ENCODE measurements at places on chromosomes 1 and 21.

DNA sequence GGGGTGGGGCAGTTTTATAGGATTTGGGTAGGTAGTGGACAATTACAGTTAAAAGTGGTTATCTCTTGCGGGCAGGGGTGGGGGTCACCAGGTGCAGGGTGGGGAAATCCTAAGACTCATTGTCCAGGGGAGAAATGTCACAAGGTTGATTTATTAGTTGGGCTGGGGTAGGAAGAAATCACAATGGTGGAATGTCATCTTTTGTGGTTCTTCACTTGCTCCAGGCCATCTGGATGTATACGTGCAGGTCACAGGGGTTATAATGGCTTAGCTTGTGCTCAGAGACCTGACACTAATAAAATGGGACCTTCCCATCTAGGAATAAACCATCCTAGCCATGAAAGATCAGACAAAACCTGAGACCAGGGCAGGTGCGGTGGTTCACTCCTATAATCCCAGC, 11.5 kb downstream of the TEX46 start:
- DNase-seq = no peak

DNA sequence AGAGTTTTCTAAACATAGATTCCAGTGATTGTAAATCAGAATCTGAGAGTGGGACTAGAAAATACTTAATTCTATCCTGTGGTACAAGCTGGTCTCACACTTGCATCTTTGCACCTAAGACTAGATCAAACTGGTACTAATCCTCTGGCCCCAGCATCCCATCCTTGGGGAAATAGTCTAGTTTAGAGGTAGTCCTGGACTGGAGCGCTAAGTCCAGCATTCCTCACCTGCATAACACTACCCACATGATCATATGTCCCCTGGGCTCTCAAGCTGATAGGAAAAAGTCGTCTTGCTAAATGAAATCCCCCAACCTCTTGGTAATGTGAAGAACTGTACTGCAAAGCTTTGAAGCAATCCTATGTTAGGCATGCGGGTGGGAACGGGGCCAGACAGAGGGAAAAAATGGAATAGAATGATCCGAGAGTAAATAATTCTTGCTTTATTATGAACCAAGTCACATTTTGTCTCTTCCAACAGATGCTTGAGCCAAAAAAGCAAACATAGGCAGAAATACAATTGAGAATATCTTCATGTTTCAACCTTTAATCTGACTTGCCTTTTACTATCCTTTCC, 4.8 kb downstream of the COX20 start:
- DNase-seq = no peak

GRCh38 chr1:14667651-14667984, 69.1 kb downstream of the KAZN start:
- DNase-seq = no peak

DNA sequence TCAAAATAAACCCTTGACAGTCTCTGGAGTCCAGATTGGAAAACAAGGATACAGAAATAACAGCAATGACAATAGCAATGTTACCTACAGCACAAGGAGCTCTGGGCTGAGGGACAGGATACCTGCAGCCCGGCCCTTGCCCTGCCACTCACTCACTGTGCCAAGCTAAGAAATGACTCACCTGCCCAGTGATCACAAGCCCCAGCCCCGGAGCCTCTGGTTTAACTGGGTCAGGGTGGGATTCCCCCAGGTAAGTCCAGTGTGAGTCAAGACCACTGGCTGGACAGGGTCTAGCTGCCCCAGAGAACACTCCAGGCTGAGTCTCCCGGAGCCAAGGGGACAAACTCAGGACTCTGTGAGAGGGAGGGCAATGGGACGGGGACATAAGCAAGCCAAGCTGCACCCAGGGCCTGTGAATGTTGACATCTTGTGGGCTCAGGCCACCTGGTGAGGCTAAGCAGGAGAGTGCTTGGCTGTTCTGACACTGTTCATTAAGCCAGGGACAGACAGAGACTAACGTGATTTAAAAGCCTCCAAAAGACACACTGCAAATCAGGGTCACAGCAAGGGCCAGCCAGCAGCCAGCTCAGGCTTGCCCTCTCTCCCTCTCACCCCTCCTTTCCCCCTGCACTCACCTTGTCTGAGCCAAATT, 64.1 kb downstream of the MIS18A start:
- DNase-seq = no peak

DNA sequence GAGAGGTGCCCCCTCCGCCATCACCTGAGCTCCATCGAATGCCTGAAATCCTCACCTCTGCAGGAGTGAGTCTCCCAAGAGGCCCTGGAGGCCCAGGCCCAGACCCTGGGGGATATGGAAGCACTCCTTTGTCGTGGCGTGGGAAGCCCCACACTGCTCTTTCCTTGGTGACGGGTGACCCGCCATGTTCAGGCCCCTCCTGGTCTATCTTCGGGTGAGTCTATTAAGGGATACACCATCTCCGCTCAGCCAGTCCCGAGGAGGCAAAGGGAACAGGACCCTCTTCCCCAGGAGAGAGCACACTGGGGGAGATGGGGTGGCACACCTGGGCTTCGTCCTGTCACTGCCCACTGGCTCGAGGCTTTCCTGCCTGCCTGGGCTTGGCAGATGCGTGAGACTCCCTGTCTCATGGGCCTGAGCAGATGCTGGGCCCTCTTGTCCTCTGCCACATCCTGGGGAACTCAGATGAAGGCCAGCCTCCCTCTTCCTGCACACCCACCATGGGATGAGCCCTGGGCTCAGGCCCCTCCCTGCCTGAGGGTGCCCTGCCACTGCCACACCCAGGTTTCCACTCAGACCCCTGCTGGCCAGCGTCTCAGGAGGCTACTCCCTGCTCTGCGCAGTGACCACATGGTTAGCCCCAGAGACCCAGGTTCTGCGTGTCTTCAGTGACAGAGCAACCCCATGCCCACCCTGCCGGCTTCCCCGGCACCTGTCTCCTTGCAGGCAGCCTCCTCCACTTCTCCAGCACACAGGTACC, 3.8 kb upstream of the NPHP4 start:
- DNase-seq = no peak

- no peak for DNase-seq
These were observed at the start of gene CHODL for GRCh38 chr21:18244671-18245463. TSS of gene CHODL (plus strand) at chr21:18244833. CDS start at chr21:18245224, 391 bp downstream.

DNA sequence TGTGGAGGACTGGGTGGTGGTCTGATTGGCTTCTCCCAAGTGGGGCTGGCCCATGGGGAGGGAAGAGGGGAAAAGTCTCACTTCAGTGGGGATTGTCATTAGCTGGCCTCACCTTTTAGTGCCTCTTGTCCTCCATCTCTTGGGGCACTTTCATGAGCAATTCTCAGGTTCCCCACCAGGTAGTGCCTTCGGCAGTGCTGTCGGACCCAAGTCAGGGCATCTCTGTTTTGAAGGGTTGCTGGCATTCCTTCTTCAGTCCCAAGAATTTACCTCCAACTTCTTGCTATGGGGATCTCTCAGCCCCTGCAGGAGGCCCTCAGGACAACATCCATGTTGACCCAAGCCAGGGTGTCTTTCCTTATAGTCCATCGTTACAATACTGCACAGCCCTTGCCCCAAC, 54.7 kb upstream of the F3 start:
- DNase-seq = no peak

- no peak for DNase-seq
These were observed 38.7 kb downstream of the HS2ST1 start for GRCh38 chr1:86953167-86953566.

DNA sequence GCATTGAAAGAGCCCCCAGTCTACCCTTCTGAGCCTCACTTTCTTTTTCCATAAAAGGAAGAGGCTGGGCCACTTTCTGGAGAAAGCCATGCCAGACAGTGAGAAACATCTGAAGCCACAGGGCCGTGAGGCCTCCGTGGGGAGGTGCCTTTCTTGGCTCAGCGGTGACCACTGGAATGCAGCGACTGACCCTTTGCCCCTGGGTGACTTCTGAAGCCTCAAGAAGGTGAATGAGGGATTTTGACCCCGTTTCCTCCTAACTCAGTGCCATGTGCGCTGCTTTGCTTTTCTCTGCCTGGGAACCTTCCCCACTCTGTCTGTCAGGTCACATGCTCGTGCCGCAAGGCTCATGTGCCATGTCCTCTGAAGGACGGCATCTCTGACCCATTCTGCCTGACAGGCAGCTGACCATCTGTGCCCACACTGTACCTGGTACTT, 44.7 kb upstream of the A3GALT2 start:
- no peak for DNase-seq

GRCh38 chr1:2980849-2981248, 40.4 kb upstream of the ACTRT2 start:
- DNase-seq = no peak

DNA sequence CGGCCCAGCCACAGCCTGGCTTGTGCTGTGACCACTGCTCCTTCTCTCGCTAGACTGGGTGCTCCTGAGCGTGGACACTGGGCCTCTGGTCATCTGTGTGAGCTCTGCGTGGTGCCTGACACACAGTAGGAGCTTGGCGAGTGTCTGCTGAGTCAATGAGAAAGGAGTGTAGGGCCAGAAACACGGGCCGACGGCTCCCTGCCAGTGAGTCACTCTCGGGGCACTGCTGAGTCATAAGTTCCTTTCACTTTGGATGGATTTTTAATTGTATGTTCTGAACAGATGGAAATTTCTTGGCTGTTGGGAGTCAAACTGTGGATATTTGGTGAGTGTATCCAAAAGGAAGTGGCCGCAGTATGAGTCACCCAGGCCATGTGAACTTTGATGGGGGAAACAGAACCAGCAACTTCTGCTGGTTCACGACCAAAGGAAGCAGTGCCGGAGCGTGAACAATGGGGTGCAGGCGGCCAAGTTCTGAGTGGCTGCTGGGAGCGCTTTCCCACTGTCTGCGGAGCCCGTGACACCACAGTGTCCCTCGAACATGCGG, 41.0 kb upstream of the COL18A1 start:
- DNase-seq = peak; percentile 53

GRCh38 chr1:172746091-172746949, 87.4 kb downstream of the FASLG start:
- peak; percentile 36 for DNase-seq

GRCh38 chr1:165290148-165290547, 66.4 kb downstream of the LMX1A start:
- no peak for DNase-seq

DNA sequence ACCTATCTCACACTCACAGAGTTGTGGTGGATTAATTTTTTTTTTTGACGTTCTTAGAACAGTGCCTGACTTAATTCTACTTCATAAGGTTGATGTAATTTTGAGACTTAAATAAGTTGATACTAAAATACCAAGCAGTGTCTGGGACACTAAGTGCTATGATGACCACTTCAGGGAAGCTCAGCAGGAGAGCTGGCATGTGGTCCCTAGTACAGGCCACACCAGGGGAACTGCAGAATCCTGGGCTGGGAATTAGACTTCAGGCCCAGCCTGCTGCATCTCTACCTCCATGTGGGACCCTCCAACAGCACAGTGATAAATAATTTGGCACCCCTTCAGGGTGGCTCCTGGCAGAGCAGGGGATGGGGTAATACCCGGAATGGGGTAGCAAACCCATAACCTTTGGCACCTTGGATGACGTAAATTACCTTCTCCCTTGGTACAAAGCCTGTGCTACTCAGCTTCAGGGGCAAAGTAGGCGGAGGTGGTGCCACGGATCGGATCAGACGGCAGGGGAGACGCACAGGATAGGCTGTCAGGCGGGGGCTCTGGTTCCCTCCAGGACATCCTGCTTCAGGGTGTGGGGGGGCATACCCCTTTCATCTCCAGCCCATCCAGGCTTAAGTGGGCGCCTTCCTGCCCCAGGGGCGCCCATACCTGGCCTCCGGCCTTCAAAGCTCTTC, 4.8 kb downstream of the MFSD2A start:
- DNase-seq = no peak

GRCh38 chr21:43206231-43207042, 37.6 kb downstream of the CRYAA start:
- DNase-seq = peak; percentile 12

GRCh38 chr1:37862330-37862729, 2.9 kb upstream of the MTF1 start:
- no peak for DNase-seq

- DNase-seq = no peak
These were observed 37.5 kb upstream of the SLAMF9 start for GRCh38 chr1:159991513-159991912.

DNA sequence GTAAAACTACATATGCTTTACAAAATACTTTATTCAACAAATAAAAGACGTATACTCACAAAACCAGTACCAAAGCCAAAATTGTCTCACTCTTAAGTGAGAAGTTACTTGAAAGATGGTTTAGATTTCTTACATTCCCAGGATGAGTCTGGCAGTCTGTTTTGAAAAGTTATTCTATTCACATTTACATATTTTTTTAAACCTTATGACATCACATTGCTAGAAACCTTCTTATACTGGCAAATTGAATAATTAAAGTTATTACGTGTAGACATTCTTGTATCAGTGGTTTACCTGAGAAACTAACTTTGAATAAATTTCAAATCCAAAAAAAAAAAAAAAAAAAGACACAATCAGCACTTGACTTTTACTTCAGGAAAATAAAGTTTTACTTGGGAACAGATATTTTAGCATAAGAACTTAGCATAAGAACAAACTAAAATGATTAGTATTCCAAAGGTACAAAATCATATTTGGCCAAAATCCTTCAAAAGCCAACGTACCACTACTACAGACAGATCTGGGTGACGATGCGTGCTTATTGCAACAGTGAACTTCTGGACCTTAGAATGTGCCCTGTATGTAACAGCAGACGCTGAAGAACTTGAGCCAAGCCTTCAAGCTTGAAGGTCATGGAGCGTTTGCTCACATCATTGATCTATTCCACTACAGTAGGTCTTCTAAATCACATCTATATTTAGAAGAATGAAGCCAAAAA, 2.5 kb downstream of the CDC42BPA start:
- peak; percentile 70 for DNase-seq

GRCh38 chr1:90959352-90960206, 62.3 kb downstream of the ZNF644 start:
- DNase-seq = no peak

DNA sequence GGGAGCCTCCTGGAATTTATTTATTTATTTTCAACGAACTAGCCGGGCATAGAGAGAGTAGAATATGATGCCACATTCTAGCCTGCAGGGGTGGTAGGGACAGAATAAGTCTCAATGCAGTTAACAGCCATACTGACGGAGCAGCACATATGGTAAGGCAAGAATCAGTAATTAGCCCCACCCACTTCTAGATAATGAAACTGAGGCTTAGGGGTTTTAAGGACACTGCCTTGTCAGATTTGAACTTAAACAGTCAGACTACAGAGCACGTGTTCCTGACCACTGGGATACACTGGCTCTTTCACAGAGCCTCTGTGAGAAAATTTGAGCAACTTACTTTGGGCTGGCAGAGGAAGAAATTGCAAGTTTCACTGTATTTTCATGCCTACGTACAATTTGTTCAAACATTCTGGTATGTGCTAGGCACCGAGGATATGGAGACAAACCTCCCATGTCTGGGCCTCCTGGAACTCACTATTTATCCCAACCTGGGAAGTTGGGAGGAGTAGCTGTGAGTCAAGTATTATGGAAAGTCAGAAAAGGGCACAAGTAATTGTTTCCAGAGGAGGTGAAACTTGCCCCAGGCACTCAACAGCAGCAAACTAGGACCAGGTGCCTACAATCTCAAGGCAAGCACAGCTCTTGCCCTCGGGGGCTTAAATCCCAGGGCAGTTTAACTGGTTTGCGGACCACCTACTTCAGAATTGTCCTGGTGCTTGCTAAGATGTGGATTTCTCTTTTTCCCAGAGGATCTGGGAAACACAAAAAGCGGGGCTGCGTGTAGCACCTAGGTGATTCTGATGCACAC, 1.6 kb upstream of the CLIC4 start:
- DNase-seq = no peak
